NB4 (cell line): ENCODE measurements at places on chromosomes 12 and 14.

DNA sequence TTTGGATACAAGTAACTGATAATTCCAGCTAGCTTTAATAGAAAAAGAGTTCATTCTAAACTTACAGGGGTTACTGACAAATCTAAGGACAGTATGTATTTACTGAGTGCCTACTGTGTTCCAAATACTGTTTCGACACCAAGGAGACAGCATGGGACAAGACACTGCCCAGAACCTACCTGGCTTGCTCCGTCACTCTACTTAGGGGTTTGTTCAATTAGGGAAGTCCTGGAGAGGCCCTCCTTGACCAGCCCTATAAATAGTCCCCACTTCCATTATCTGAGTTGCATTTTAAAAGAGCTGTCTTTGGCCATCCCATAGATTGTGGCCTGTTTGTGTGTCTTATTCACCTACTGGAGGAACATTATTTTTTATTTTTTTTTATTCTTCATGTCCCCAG lies 129.5 kb upstream of the ATF1 start:
- DNase-seq = no peak

GRCh38 chr12:73906757-73907156 lies 630.9 kb upstream of the ATXN7L3B start:
- no peak for DNase-seq

- DNase-seq = no peak
These were observed 47.6 kb downstream of the ESRRB start for GRCh38 chr14:76423534-76423933.

GRCh38 chr12:49665384-49665783 lies 41.8 kb downstream of the FMNL3 start:
- DNase-seq = no peak

DNA sequence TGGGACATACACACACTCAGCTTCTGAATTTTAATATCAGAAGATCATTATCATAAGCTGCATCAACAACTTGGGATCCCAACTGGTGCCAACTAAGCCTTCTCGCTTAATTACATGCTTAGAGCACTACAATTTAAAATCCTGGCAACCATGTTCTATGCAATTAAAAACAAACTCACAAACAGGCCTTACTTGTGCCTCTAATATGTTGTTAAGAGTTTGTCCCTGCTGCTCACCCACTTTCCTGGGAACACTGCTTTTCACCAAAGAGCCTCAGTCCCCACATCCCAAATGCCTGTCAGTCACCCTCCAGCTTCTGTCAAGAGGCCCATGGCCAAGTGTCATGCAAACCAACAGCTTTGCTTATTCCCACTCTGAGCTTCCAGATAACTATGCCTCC lies 69.7 kb downstream of the TTC9 start:
- DNase-seq = no peak

- no peak for DNase-seq
These were observed 2.0 kb downstream of the CRY1 start for GRCh38 chr12:107091381-107091780.
